ENCODE measurements at places on chromosomes 4 and X.

GRCh38 chr4:113591982-113592381 is 169.6 kb downstream of the CAMK2D start:
- DNase-seq, result peak; percentile 28

- no peak for DNase-seq
Observed at GRCh38 chr4:115219862-115220261, 106.4 kb upstream of the NDST4 start.

DNA sequence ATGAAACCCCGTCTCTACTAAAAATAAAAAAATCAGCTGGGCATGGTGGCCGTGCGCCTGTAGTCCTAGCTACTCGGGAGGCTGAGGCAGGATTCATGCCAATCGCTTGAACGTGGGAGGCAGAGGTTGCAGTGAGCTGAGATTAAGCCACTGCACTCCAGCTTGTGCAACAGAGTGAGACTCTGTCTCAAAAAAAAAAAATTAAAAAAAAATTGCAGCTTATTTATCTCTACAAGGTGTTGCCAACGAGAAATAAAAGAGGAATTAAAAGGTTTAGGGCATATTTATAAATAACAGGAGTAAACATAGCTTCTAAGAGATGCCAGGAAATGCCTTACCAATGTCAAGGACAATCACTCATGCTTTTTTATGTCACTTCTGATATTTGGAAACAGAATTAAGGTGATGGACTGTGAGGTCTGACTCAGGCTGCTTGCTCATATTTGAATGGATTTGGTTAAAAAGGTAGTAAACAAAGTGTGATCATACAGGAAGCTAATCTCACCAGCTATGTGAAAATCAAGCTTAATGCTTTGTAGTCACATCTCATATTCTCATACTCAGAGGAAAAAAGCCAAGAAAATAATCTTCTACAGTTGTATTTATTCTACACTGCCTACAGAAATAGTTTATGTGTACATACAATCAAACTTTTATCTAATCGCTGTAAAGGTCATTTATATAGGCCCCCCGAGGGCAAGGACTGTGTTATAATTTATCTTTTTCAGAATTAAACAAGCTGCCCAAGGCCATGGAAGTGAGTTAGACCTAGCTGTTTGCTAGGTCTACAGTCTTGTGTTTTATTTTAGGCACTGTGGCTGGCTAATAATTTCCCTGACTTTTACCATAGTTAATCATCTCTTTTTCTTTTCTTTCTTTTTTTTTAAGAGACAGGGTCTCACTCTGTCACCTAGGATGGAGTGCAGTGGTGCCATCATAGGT is 61.1 kb upstream of the RBMX start:
- no peak for DNase-seq

DNA sequence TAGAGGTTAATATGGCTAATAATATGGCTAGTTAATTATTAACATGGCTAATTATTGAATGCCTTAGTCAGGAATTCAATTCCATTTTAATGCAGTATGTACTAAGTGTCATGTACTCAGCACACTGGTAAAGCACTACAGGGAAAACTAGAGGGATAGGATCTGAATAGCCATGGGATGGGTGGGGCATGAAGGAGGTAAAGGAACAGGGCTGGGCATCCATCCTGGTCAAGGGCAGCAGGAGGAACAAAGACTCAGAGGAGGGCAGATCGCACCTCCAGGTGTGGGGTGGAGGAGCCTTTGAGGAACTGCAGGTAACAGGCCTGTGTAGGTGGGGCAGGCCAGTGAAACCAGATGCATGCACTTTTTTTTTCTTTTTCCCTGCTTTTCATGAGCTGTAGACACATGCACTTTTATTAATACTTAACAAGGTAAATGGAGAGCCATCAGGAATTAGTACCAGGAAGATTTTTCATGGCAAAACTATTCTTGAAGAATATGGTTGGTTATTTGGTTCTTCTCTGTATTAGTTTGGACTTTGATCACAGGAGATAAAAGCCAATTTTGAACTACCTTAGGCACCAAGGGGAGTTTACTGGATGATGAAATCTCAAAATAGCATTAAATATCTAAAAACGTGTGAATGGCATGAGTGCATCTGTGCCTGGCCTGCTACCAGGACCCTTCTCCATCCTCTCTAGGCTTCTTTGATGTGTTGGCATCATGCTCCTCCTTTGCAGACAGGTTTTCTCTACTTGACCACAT is 88.3 kb downstream of the CC2D2A start:
- no peak for DNase-seq

- no peak for DNase-seq
Observed at GRCh38 chrX:122982521-122982920, 201.6 kb upstream of the GRIA3 start.

- no peak for DNase-seq
Observed at GRCh38 chr4:114976901-114977300, 136.5 kb downstream of the NDST4 start.

DNA sequence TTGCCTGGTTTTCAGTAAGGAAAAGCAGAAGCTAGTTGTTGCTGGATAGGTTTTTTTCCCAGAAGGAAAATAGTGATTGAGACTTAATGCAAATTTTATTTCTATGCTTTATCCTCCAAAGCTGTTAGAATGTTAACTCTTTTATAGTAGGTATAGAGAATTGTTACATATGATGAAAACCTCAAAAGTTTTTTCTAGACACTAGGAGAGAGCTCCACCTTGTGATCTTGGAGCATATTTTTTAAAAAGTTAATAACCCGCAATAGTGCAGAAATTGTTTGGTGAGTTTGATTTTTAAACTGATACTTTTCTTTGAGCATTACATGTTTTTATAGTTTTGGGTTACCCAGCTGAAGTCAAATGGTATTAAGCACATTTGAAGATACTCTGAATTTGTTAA is 56.5 kb downstream of the STAG2 start:
- no peak for DNase-seq

DNA sequence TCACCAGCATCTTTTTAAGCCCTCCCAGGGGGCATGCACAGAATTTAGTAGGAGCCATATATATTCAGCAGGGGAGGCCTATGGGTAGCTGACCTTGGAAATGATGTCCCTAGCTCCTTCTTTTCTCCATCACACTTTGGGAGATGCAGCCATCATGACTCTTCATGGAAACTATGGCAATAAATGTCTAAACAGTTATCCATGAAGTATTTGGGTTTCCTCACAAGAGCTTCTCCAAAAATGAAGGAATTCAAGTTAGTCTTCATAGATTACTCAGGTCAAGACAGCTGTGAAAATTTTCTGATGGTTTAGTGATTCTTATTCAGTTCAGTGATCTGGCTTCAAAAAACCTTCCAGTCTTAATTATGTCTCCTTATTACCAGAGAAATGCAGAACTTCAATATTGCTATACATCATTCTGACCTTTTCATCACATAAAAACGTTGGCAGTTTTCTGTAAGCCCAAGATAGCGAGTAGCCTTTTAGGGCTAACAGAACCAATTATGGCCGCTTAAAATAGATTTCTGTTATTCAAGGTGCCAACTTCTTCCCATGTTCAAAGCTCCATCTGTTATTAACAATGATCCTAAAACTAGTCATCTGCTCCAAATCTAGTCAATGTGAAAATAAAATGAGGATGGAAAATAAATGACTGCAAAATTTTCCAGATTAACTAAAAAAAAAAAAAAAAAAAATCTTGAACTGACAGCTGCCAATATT is 52.5 kb downstream of the TMEM156 start:
- no peak for DNase-seq

DNA sequence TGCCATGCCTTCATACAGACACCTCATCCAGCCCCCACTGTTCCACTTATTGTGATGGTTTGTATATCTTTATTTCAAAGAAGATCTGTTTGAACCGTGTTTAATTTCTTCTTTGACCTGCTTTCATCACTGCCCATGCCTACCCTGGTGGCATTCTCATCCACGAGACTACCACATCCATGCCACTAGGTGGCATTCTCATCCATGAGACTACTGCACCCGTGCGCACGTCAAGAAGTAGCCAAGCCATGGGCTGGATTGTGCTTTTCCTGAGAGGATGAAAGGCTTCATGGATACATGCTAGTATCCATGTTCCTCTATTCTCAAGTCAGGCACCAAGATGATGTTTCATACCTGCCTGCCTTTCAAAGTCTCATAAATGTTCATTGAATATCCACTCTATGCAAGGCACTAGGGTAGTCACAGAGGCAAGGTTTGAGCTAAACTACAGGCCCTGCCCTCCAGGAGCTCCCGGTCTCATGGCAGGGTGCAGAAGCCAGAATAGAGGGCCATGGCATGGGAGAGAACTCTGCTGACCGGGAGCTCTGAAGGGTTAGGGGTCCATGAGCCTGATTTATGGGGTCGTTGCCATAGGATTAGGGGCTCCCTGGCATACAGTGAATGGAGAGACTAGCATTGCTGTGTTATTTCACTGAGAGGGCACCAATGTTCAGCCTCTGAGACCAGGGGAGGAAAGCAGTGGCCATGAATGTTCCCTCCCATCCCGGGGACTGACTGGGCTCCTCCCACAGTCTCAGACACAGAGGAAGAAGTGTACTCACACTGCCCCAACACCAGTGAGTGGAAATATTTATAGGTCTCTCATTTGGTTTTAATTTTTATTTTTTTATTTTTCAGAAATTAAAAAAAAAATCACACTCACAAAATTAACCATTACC is 24.8 kb upstream of the EOLA2 start:
- no peak for DNase-seq

- no peak for DNase-seq
Observed at GRCh38 chr4:85457752-85458467, 17.0 kb upstream of the ARHGAP24 start.

GRCh38 chrX:38891641-38892413 is 90.6 kb downstream of the MID1IP1 start:
- DNase-seq, result no peak

- no peak for DNase-seq
Observed at GRCh38 chr4:105679186-105679585, 29.3 kb downstream of the INTS12 start.

- DNase-seq, result no peak
Observed at GRCh38 chr4:109572154-109572553, 12.1 kb downstream of the MCUB start.

DNA sequence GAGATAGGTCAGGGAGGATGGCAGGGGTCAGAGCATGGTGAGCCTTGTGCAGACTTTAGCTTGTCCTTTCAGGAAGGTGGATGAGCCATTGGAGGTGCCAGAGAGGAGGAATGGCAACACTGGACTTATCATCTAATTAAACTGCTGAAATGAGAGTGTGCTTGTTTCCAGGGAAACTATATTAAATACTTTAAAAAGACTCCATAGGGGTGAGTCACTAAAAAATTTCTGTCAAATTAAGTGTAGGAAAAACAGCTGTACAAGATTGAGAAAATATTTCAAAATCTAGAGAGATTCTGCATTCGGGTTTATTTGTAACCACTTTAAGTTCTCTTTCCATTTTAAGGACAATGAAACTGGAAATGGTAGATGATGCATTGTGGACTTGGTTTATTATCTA is 11.4 kb downstream of the FRAS1 start:
- no peak for DNase-seq

GRCh38 chrX:153609917-153610835 is 11.2 kb upstream of the CCNQ start:
- no peak for DNase-seq

DNA sequence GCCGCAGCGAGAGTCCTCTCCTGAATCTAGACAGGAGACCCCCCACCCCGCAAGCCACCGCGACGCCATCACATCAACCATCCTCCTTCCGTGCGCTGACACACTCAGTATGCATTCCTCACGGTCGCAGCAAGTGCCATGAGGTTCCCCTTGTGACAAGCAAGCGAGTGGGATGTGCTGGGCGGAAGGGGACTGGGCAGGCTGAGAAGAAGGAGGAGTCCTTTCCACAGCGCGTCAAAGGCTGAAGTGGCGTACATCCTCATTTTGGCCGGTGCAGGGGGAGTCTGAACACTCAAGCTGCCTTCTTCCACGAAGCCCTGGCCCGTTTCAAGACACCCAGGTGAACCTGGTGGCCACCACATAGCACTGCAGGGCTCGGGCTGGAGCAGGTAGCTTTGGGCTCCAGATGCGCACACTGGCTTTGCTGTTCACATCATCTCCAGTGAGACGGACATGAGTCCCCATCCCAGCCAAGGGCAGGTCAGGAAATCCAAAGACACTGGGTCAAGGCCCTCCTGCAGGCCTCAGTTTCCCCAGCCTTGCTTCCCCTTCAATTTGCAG is 30.4 kb downstream of the CCNQ start:
- no peak for DNase-seq

GRCh38 chrX:12563121-12563520 is 228.1 kb upstream of the PRPS2 start:
- no peak for DNase-seq

DNA sequence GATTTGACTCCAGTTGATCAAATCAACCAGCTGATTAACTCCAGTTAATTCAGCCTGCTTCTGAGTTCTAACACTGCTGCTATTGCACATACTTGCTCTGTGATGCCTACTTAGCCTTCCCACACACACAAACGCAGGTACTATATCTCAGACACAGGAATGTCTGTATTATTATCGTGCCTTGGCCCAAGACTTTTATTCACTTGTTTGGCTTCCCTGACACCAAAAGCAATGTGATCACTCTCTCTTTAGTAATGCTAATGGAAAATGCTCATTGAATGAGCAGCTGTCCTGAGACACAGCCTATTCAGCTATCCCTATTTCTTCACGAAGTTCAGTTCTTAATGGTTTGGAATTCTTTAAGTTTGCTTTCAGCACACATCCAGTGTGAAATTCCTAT is 356.4 kb upstream of the CXorf51A start:
- no peak for DNase-seq

- no peak for DNase-seq
Observed at GRCh38 chr4:25081866-25082471, 51.2 kb upstream of the LGI2 start.

DNA sequence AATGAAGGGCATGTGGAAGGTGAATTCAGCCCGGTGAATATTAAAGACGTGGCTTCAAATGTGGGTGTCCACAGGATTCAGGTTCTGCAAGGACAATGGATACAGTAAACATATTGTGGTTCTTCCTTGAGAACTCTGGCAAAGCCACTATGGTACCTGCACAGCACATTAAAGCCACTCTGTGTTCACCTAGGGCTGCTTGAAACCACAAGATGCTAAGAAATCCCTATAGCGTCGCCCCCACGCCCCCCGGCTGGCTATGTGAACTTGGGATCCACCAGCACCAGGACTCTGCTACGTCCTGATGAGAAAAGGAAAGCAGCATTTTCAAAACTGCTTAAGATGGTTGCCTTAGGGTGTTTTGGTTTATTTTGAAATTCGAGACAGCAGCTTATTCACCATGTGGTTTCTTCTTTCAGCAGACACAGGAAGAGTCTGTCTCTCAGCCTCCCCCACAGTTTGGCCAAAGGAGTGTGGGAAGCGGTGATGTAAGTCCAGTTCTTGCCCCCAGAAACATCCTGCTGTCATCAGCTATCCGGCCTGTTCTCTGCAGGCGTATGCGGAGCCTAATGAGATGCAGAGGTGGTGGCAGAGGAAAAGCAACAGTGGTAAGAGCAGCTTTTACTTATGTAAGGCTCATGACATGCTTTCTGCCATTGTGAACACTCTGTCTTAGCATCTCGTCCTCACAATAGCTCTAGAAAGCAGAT is 111.5 kb downstream of the AFAP1 start:
- peak; percentile 99 for DNase-seq

GRCh38 chr4:17650406-17650805 is 36.0 kb downstream of the MED28 start:
- DNase-seq, result no peak
